ENCODE measurements at places on chromosomes 6 and 20.
A peak's percentile ranks its signal among the peaks of the same experiment; 100 is the strongest.

GRCh38 chr20:32578840-32579390 lies 6.2 kb downstream of the NOL4L start:
- DNase-seq, result no peak

DNA sequence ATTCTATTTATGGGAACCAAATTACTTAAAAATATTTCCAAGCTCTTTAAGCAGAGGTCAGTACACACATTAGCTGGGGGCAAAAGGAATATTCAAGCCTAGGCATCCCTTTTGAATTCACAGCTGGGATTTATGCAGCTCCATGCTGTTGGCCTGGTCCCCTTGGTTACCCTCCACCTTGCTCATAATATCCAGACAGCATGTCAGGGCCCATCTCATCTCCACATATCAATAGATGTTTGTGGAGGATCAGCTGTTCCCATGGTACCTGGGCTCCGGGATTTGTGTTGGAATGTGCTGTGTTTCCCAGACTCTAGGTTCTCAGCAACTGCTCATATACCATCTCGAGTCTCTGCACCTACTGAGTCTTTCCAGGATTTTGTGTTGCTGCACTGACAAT lies 534.8 kb downstream of the BMP2 start:
- DNase-seq, result no peak

- DNase-seq, result peak; percentile 55
Measured at GRCh38 chr6:43297644-43298564, at the start of gene SLC22A7. SLC22A7 (plus strand) TSS chr6:43298260; CDS start chr6:43298359, 99 bp downstream.

DNA sequence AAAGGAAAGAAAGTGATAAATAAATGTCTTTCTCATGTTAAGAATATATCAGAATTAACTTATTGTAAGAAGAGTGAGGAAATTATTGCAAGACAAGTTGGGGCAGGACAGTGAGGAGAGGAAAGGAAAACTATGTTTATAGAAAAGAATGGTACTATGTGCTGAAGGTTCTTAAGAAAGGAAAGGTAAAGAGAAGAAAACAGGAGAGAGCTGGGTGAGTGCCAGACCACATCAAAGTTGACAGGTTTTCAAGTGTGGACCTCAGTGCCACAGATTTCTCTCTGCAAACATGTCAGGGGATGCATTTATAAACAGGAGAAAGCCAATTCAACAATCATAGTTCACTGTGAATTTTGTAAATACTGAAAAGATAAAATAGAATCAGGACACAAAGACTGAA lies 439.2 kb downstream of the PKHD1 start:
- no peak for DNase-seq

DNA sequence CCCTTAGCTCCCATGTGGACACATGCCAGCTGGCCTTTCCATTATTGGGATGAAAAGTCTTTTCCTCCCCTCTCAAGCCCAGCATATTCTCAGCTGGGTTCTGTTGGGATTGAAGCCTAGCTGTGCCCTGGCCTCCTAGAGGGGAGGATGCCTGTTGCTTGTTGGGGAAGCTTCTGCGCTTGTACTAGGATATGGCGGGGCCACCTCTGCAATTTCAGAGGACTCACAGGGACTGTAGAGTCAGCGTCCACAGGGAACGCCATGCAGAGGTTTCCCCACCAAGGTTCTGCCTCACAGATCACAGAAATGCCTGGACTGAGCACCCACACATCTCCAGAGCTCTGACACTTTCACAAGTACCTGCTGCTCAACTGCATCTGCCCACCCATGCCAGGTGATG lies 288.7 kb upstream of the FOXQ1 start:
- no peak for DNase-seq

- DNase-seq, result no peak
Measured at GRCh38 chr20:24543741-24544140, 74.3 kb downstream of the SYNDIG1 start.

GRCh38 chr6:43814865-43815264 lies 44.9 kb downstream of the VEGFA start:
- no peak for DNase-seq

Data from activated effector memory CD4-positive, alpha-beta T cell treated with anti-CD3 and anti-CD28 coated beads, Interleukin-2, amount 50 U/mL, for 16 hours (primary cell).